Muscle of leg (tissue), 16 donors: ENCODE measurements at places on chromosomes 1 and 21.
A peak's percentile ranks its signal among the peaks of the same experiment; 100 is the strongest.

- no peak for DNase-seq
These were observed 4.7 kb upstream of the ECE1 start for GRCh38 chr1:21295002-21295401.

- peak; percentile 87 for DNase-seq
These were observed 91.2 kb upstream of the JUN start for GRCh38 chr1:58874757-58875755.

- DNase-seq: no peak
These were observed 81.6 kb upstream of the IVNS1ABP start for GRCh38 chr1:185398599-185398998.

DNA sequence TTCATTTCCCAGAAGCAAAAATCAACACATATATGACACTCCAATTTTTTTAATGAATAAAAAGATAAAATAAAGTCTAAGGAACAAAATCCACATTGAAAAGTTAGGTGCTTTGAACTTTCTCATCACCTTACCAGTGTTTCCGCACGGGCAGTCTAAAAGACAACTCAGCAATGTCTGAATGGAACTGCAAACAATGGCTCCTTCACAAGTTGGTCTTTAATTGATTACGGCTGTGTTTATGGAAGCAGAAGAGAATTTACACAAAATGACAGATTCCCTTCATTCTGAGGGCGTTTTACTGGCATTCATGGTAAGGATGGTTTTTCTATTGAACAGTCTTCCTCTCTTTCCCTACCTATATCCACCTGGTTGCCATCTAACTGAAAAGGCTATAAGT, 65.0 kb upstream of the RNPC3 start:
- DNase-seq: no peak

- DNase-seq: no peak
These were observed 4.8 kb upstream of the GOLT1A start for GRCh38 chr1:204218552-204218951.

DNA sequence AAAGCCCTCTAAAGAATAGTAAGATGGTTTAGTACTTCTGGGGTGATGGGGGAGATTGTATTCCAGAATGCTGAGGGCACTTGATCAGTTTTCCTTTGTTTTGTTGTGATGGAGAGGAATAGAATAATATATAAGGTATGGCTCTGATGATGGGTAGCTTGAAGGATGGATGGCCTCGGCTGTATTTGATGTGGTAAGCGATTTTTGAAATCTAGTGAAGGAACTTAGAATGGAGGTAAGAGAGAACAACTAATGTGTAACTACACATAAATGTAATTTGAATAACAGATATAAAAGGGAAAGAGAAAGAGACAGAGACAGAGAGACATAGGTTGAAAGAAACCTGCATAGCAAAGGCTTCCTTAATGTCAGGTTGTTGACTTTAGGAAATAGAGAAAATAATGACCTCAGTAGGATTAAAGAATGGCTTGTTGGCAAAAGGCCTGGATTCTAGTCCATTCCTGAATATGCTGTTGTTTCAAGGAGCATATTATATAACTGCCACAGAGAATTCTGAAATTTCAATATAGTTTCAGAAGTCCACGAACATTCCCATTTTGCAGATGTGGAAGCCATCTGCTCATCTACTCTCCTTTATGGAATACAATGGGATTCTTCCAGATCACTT, 58.7 kb downstream of the NIBAN1 start:
- peak; percentile 64 for DNase-seq

DNA sequence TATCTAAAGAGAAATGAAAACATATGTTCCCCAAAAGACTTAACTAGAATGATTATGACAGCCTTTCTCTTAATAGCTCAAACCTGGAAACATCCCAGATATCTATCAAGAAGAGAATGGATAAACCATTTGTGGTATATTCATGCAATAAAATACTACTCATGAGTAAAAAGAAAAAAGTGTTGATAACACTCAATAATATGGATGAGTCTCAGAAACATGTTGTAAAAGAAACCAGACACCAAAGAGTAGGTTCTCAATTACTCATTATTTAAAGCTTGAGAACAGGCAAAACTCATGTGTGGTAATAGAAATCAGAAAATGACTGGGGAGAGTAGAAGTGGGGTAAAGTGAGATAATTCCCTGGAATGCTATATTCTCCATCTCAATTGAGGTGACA, 154.1 kb downstream of the PHTF1 start:
- DNase-seq: no peak

DNA sequence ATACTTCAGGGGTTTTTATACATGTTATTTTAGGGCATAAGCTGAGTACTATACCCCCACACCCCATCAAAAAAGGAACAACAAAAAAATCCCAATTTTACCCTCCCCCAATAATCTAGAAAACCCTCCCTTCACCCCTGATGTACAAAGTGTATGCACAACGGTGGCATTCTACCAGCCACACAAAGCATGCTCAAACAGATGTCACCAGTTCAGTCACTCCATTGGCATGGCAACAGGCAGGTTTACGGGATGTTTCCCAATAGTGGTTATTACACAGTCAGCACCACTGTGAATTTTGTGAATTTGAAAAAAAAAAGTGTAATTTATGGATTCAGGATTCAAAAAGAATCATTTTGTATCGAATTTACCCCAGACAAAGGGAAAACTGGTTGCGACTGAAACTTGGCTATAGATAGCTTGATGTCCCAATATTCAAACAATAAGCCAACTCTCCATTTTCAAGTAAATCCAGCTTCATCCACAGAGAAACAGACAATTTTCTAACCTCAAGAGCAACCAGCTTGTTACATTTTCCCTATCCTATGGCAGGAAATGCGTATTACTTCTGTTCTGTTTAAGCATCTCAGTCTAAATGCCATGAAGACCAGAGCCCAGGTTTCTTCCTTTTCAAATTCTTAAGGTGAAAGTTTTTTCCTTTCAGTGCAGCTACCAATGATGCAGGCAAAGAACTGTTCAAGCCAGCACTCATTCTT, 34.0 kb upstream of the SLC45A3 start:
- no peak for DNase-seq

- no peak for DNase-seq
These were observed 46.9 kb downstream of the CD34 start for GRCh38 chr1:207863893-207864535.

DNA sequence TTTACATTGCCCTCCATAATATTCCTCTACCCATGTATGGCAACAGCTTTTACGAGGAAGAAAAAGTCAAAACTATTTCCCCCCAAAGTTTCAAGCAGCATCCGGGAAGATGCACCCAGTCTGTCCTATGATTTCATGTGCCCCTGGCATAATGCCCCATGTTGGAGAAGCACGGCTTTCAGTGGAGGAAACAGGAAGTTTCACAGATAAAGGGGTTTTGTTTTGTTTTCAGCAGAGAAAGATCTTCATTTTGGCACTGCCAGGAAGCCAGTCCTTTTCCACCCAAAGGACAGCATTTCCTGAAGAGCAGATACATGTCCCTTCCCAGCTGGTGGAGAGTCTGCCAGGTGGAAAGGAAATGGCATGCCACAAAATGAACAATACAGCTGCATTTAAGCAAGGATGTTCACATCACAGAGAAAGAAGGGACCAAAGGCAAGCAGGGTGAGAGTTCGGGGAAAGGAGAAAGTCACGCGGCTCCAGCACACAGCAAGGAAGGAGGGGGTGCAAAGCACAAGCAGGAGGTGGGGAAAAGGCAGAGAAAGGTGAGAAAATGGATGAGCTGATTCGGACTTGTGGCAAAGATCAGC, 95.3 kb upstream of the HIVEP3 start:
- DNase-seq: peak; percentile 9

- DNase-seq: no peak
These were observed 22.6 kb downstream of the IFNGR2 start for GRCh38 chr21:33425825-33426224.

DNA sequence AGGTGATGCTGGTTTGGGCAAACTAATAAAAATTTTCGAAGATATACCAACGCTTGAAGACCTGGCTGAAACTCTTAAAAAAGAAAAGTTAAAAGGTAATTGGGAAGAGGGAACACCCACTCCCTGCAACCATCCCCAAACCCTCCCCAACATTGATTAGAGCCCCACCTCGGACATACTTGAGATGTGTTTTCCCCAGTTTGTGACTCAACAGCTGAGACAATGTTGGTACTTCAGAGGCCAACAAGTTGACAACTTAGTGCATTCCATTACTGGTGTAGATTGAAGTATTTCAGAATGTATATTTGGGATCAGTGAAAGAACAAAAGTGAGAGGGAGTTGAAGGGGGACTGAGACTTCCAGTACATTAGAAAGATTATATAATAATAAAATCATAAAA, 5.1 kb downstream of the IFI16 start:
- DNase-seq: no peak

- no peak for DNase-seq
These were observed 38.9 kb upstream of the H6PD start for GRCh38 chr1:9195651-9196050.

GRCh38 chr1:31775210-31775999, 11.3 kb upstream of the ADGRB2 start:
- DNase-seq: peak; percentile 77

DNA sequence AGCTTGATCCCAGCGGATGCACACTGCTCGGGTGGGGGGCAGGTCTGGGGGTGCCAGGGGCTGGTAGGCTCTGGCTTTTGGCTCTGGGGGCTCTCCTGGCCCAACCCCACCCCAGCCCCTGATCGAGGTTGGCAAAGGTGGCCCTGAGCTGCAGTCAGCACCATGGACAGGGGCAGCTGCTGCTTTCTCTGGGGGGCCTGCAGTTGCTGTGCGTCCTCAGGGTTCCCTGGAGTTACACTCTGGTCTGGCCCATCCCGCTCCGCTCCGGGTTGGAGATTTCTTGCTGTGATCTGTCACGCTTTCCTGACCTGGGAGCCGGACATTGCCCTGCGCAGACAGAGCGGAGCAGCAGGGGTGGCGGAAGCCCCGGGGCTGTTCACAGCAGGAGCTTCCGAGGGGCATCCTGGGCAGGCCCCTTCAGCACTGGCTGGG, 8.0 kb upstream of the PLCH2 start:
- peak; percentile 59 for DNase-seq

DNA sequence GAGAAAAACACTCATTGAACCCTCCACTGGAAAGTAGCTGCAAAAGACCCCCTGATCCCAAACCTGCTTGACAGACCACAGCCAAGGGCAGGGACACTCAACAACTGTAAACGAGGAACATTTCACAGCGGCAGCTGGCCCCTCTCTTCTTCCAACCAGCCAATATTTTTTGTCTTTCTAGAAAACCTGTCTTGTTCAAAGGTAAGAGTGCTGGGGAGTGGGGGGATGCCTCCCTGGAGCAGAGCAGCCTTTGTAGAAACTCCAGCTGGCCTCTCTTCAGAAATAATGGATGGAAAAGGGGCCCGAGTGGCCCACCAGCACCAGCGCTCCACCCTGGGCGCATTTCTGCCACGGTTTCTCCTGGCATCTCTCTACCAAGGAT, 384.0 kb downstream of the RRAGC start:
- no peak for DNase-seq

DNA sequence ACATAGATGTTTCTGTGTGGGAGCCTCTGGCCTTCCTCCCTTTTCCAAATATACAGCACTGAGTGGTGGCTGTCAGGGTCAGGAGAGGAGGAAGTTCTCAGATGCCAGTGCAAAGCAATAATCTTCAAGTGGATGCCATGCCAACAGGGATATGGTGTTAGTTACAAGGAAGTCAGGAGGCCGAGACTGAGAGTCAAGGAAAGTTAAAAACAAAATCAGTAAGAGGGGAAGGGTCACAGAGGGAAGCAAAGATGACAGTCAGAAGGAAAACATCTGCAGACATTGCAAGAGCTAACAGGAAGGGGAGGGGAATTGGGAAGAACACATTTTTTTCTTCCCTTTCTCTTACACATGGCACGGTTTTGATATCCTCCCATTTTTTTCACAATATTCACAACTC, 691.4 kb downstream of the ADGRL2 start:
- peak; percentile 50 for DNase-seq

DNA sequence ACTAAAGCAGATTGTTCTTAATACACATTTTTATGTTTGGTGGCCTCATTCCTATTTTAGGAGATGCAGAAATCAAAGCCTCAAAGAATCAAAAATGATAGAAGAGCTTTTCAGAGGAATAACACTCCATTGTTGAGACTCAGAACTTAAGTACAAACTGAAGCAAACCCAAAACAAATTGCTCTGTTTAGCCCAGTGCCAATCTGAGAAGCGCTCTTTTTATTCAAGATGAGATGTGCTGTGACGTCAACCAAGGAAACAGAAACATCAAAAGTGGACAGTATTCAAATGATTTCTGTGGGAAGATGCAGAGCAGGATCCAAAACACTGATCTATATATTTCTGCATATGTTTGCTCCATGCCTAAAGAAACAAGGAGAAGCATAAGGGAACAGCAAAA, 18.0 kb downstream of the COLGALT2 start:
- DNase-seq: no peak

- no peak for DNase-seq
These were observed 85.2 kb downstream of the GPR88 start for GRCh38 chr1:100622966-100623762.

GRCh38 chr1:90862782-90863181, 145.7 kb upstream of the BARHL2 start:
- no peak for DNase-seq

- DNase-seq: peak; percentile 48
These were observed 39.5 kb downstream of the LBR start for GRCh38 chr1:225388372-225388771.

DNA sequence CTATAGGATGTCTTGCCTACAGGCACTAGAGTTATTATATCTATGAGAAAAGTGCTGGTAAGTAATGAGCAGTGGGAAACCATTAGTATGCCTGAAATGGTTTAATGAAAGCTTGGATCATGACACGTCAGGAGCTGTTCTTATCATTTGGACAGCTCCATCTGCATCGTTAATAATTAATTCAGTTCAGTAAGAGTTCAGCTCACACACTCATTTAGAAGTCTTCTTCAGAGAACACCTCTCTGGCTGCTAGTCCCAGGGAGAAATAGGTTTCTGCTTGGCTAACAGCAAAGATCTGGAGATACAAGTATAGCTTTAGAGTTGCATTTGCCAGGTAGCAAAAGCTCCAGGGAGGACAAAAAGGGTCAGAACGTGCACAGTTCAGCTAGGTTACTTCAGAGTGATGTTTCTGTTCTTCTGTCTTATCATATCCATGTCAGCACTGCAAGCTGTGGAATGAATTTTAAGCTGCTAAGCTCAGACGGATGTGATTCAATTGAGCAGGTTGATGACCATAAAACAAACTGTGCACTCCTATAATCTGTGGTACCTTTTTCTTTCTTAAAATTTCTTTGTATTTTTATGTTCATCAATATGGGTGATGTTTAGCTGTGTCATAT, 173.6 kb downstream of the ADGRL2 start:
- DNase-seq: no peak

DNA sequence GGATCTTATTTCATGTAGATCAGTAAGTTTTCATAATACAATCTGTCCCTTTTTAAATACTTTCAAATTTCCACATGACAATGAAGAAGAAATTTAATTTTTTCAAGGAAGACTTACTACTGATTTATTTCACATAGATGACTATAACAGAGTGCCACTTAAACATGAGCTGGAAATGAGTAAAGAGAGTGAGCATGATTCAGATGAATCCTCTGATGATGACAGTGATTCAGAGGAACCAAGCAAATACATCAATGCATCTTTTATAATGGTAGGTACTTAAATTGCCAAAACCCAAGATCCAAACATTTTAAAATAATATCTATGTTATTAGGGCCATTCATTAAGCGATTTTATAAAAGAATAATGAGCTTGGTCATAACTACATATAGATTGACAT, 110.4 kb downstream of the PTPRC start:
- no peak for DNase-seq

- DNase-seq: no peak
These were observed 478 bp downstream of the MAD2L2 start for GRCh38 chr1:11680270-11681070.

- peak; percentile 18 for DNase-seq
These were observed 15.7 kb downstream of the PTCH2 start for GRCh38 chr1:44827197-44828002.
